ENCODE measurements at places on chromosomes 5 and 9. TPM values are rescaled to one million over a fixed set of nuclear protein-coding genes. Genes with fewer than 3 reads are reported as not detected.

GRM6 gene
- total RNA-seq, result not detected

SUSD3 gene
- 16.9 TPM for total RNA-seq

IL3 gene
- not detected for total RNA-seq

SCGB3A2 gene
- 0.35 TPM for total RNA-seq

LCN1 gene
- total RNA-seq, result not detected

MYMK gene
- total RNA-seq, result not detected

SYK gene
- total RNA-seq, result 29.4 TPM

DND1 gene
- 0.81 TPM for total RNA-seq

HNRNPH1 gene
- total RNA-seq, result 561 TPM

SPATA9 gene
- 0.11 TPM for total RNA-seq

FAM221B gene
- total RNA-seq, result not detected

PCDHA1 gene
- total RNA-seq, result not detected

ANXA2R gene
- 3.9 TPM for total RNA-seq

DMGDH gene
- total RNA-seq, result 0.58 TPM

AGXT2 gene
- total RNA-seq, result not detected

SPINK4 gene
- not detected for total RNA-seq

SPINK13 gene
- not detected for total RNA-seq

ADRA1B gene
- not detected for total RNA-seq

AHRR gene
- 1.6 TPM for total RNA-seq

EQTN gene
- total RNA-seq, result not detected

CDH18 gene
- total RNA-seq, result 0.87 TPM

CA9 gene
- 0.73 TPM for total RNA-seq

SLC27A4 gene
- total RNA-seq, result 35.7 TPM

FIBCD1 gene
- total RNA-seq, result 0.71 TPM

EGFL7 gene
- 213 TPM for total RNA-seq

WNK2 gene
- 3.3 TPM for total RNA-seq

GCNT1 gene
- total RNA-seq, result 0.11 TPM

ANP32B gene
- total RNA-seq, result 454 TPM

LMX1B gene
- not detected for total RNA-seq

C9orf152 gene
- total RNA-seq, result not detected

PRR16 gene
- 4.9 TPM for total RNA-seq

SPOCK1 gene
- 0.35 TPM for total RNA-seq
